Osteoblast (primary cell): ENCODE measurements at places on chromosomes 3 and 15. TPM values are rescaled to one million over a fixed set of nuclear protein-coding genes. Genes with fewer than 3 reads are reported as not detected.

GRCh38 chr3:56887402-56888025, 85.8 kb upstream of the ARHGEF3 start:
- no peak for DNase-seq

GRCh38 chr15:88140398-88140797, 116.1 kb downstream of the NTRK3 start:
- DNase-seq, result no peak

DNA sequence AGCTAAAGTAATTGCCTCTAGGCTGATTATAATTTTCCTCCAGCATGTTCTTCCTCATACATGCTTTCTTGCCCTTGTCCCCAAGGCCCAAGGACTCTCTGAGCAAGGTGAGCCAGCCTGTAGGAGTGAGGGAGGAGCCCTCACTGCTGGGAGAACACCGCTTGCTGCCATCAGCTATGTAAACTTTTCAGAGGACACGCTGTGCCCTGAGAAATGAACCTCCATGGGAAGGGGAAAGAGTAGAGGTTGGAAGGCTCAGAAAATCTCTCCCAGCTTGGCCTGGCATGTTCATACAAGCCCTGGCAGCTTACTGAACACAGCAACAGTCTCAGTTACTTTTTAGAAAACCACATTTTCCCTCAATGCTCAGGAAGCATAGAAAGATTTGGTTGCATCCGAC, 103.0 kb upstream of the SLC24A5 start:
- DNase-seq, result no peak

DNA sequence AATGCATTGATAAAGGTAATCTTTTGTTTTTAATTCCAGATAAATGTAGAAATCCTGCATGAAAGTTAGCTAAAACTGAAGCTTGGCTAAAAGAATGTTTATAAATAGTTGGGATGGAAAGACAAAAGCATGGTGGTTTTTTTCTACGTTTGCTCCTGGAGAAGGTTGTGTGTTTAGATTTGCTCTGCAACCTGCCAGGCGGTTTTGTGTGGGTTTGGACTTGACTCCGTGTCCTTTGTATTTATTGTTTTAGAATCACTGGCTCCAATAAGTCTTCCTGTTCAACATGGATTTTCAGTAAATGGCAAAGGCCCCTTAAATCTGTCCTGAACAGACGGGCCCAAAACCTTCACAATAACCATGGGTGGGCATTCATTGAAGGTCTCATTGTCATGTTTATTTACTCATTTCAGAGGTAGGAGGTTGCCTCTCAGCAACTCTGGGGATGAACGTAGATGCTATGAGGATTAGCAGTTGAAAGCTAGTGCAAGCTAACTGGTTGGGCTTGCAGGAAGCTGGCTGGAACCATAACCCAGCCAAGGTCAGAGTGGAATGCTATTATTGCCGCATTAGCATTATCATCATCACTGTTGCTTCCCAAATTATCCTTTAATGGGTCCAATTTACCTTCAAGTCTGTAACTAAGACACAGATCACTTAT, 60.6 kb upstream of the ADAMTS9 start:
- no peak for DNase-seq

- no peak for DNase-seq
These were observed 113.6 kb downstream of the SCAPER start for GRCh38 chr15:76791511-76791910.

GRCh38 chr3:27637346-27637995, 84.7 kb downstream of the EOMES start:
- DNase-seq, result no peak

DNA sequence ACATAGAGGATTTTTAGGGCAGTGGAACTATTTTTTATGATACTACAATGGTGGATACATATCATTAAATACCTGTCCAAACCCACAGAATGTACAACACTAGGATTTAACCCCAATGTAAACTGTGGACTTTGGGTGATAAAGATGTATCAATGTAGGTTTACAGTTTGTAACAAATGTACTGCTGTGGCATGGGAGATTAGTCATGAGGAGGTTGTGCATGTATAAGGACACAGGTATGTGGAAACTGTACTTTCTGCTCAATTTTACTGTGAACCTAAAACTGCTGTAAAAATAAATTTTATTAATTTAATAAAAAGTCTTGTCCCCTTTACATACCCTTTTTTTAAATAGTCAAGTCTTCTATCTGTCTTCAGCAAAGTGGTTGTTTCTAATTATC, 322.5 kb upstream of the EPHA3 start:
- no peak for DNase-seq

DNA sequence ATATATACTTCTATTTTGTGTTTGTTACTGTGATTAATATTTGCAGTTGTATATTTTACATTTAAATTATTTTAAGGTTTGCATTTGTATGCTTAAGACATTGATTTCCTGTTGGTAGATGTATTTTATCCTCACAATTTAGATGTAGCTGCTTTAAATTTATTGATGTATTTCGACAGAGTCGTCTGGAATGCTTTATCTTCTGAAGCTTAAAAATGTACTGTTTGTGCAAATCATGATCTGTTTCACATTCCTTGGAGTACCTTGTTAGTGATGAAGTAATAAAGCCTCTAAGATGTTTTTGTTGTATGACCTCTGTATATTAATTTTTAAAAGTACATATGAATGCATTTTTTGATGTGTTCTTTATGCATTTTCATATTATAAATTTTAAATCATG, 1.9 kb downstream of the CHD2 start:
- DNase-seq, result no peak

- peak; percentile 82 for DNase-seq
These were observed 101.2 kb upstream of the ETV5 start for GRCh38 chr3:186209810-186210752.

GRCh38 chr15:100464256-100464655, 64.5 kb downstream of the CERS3 start:
- no peak for DNase-seq

- no peak for DNase-seq
These were observed 327.1 kb upstream of the GOLIM4 start for GRCh38 chr3:168422843-168423242.

GRCh38 chr3:149454746-149455145, 19.8 kb upstream of the TM4SF4 start:
- no peak for DNase-seq

DNA sequence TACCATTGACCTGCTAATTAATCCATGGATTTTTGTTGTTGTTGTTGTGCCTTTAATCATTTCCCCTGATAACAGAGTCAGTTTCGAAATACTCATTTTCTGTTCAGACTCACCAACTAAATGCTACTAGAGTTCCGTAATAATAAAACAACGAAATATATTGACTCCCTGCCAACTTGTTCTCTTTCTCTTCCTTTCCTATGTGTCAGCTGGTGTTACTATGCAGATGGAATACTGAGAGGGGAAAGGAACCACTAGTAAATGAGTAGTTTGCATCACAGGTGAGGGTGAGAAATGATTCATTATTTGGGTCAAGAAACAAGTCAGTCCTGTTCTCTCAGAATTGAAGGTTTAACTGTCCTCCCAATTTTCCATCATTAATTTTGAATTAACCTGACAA, 1027.3 kb downstream of the TUSC7 start:
- no peak for DNase-seq

- DNase-seq, result no peak
These were observed 30.5 kb downstream of the RAD54L2 start for GRCh38 chr3:51568996-51569395.

DNA sequence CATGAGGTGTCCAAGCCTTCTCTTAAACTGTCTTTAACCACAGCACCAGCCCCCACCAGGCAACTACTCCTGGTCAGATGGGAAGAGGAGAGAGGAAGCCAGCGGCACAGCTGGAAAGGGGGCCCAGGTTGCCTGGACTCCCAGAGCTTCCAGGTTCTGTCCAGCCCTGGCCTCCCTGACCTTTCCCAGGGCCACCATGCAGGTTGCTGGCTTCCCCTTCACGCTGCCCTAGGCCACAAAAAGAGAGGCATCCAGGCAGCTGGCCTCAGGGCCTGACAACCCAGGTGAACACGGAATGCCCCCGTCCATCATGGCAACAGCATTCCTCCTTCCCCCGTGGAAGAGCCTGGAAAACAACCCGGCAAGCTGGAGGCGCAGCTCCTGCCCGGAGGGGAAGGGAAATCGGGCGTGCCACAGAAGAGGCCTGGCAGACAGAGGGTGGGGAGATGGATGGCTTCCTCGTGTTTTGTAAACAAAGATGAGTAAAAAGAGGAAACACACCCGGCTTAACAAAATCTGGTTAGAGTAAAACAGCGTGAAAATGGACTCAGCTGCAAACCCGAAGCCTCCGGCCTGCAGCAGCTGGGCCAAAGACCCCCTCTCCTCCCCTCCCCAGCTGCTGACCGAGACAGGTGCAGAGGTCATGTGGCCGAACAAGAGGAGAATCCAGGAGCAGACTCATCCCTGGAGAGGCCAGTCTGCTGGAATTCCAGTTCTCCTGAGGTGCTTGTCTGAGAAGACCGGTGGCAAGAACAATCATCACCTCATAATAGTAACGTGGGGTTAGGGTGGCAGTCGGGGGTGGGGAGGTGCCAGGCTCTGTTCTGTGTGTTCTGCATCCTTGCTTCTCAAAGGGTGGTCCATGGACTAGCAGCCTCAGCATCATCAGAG, 15.5 kb downstream of the BMF start:
- peak; percentile 59 for DNase-seq

DNA sequence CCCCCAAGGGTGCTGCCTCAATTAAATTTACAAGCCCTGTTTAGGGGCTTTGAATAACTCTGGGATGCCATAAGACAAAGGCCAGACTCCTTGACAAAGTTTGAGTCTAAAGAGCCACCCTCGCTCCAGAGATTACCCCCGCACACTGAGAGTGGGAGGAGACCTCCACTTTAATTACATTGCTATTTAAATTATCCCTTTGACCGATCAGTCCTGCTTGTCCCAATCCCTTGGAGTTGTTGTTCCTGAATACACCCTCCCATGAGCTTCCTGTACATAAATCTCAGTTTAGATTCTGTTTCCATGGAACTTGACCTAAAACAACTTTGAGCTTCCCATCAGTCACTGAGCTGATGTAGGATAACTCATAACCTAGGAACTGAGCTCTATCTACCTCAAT, 596.3 kb downstream of the PYDC2 start:
- DNase-seq, result no peak

DNA sequence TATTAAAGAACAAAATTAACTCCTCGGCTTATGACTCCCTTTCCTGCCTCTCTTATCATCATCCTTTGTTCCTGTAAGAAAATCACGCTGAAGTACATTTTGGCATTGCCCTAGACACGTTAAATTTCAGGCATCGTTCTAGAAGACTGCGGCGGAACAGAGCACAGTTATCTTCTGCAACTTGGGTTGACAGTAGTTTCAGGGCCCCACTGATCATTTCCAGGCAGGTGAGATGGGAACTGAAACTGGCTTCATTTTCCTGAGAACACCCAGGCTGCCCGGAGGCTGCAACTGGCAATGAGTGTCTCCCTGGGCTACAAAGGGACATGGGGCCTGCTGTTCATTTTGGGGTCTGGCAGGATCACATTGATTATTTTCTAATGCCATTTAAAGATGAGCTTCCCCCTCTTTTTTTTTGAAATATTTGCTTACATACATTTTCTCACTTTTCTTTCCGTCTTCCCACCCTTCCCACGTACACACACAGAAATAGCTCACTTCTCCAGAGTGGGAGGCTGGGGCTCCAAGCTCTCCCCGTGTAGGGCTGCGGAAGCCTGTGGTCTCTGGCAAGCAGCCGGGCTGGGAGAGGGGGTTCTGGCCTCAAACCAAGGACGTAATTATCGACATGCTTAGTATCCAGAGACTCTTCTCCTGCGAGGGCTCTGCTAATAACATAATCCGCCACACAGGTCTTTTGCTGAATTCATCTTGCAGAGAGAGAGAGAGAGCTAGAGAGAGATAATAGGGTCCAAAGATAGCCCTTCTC, 267.4 kb downstream of the ABHD5 start:
- DNase-seq, result no peak

DNA sequence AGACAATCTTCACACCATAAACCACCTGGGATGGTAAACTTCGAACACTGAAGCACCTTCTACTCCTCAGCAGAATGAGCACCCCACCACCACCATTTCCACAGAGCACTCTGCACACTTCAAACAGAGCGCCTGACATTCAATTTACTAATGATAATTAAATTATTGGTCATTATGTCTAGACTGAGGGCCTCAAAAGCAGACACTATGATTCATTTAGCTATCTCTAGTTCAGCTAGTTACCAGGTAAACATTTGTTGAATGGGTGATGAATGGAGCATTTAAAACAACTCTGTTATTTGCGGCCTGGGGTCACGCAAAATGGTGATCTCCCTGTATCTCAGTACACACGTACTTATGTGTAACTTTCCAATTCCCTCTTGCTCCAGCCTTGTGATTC, 40.9 kb downstream of the ACAP2 start:
- DNase-seq, result no peak

DNA sequence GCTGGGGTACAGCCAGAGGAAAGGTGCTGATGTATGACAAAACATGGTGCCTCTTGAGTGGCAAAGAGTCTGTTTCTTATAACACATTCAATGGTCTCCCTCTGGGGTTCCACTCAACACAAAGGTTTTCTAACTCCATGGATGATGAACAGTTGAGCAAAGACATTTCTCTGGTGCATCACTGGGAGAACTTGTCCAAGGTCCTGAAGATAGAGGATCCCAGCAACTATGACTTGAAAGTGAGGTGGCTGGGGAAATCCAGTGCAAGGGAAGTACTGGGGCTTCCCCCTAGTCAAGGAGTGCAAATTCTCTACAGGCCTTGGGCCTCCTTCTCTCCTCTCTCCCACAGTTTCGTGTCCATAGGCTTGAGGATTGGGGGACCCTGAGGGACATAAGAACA, 431.1 kb downstream of the WDR72 start:
- DNase-seq, result no peak

TMEM40 gene
- not detected in 2 replicates for total RNA-seq

SENP7 gene
- total RNA-seq, result 11.2 and 11.8 TPM in 2 replicates

ISLR gene
- total RNA-seq, result 77.5 and 106 TPM in 2 replicates

PLIN1 gene
- total RNA-seq, result under 0.01 TPM in 1 of 2 replicates, not detected in the other

FBLN2 gene
- 46.0 and 54.6 TPM in 2 replicates for total RNA-seq

DLG1 gene
- total RNA-seq, result 76.6 and 79.3 TPM in 2 replicates

TTC23 gene
- 21.7 and 27.4 TPM in 2 replicates for total RNA-seq

CCK gene
- total RNA-seq, result not detected in 2 replicates
